ENCODE measurements at places on chromosomes 7 and 10.

DNA sequence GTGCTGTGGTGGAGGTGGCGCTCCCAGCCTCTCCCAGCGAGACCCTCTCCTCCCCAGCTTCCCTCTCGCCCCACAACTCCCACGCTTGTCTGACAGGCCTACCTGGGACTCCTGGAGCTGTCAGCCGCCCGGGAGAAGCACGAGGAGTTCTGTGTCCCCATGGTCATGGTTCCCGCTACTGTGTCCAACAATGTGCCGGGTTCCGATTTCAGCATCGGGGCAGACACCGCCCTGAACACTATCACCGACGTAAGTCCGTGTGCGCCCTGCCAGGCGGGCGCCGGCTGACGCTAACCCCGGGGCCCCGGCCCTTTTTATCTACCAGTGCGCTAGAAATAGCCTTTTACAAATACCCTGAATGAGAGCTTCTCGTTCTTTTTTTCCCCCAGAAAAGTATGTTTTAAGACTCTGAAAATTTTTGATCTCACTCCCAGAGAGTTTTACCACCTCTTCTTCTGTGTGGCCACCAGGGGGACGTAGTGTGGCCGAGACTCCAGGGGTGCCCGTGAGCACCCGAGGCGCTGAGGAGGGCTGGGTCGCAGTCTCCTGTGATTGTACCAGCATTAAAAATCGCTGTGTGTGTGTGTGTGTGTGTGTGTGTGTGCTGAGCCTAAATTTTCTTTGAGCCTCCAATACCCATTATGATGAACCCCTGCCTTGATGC is 52.6 kb downstream of the PFKP start:
- no peak for DNase-seq

DNA sequence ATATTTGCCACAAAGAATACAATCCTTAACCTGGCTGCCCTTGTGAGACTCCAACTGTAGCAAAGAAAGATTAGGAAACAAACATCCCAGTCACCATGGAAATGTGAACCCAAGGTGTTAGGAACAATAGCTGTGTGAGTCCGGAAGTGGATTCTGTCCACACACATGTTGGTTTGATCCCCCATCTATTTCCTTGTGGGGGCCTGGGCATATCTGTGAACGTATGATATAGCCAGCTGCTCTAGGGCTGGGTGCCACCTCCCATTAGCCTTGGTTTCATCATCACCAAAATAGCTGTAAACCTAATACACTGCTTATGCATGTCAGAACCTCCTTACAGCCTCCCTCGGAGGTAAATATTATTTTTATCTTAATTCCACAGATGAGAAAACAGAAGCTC is 26.4 kb downstream of the GRK5 start:
- no peak for DNase-seq

DNA sequence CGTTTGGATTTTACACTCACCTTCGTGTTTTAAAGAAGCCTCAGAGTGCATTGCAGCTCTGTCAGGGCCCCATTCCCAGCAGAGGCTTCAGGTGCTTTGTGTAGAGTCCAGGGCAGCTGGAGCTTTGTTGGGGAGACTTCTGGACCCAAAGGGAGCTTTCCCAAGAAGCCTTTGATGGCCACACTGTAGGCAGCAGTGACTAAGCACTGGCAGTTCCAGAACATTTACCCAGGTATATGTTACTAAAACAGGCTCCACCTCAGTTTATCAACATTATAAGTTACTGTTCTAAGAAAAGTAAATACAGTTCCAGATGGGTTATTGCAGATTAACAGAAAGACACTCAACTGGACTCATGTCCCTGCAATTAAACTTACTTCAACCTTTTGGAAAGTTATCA is 66.8 kb downstream of the LANCL2 start:
- DNase-seq, result no peak

DNA sequence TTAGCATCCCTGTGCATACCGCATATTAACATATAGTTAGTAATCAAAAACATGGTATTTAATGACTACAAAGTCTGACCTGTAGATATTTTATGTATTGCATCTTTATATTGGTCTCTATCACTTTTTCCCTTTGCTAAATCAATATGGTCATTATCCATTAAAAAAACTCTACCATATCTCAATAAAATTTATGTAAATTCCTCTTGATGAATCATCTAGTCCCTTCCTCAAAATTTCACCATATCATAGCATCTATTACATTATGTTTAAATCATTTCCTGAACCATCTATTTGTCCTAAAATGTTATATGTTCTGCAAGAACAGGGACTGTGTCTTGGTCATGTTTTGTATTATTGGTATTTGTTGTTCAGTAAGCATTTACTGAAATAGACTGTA is 7.7 kb upstream of the ING3 start:
- DNase-seq, result no peak

DNA sequence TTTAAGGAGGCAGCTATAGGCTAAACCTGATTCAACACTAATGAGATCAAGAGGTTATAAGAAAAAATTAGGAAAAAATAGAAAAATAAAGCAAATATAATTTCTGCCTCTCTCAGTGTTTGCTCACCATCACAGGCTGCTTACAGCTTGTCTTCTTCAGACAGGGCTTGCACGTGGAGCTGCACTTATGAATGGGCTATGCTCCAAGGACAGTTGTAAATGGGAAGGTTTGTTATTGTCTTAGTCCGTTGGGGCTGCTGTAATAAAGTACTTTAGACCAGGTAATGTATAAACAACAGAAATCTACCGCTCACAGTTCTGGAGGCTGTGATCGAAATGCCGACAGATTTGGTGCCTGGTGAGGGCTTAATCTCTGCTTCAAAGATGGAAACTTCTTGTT is 219.8 kb downstream of the NEBL start:
- DNase-seq, result no peak

Data from right kidney (tissue), 9 donors.